Peyer's patch (tissue), 4 donors: ENCODE measurements at places on chromosomes 2 and 18. TPM values are rescaled to one million over a fixed set of nuclear protein-coding genes. Genes with fewer than 3 reads are reported as not detected.

DNA sequence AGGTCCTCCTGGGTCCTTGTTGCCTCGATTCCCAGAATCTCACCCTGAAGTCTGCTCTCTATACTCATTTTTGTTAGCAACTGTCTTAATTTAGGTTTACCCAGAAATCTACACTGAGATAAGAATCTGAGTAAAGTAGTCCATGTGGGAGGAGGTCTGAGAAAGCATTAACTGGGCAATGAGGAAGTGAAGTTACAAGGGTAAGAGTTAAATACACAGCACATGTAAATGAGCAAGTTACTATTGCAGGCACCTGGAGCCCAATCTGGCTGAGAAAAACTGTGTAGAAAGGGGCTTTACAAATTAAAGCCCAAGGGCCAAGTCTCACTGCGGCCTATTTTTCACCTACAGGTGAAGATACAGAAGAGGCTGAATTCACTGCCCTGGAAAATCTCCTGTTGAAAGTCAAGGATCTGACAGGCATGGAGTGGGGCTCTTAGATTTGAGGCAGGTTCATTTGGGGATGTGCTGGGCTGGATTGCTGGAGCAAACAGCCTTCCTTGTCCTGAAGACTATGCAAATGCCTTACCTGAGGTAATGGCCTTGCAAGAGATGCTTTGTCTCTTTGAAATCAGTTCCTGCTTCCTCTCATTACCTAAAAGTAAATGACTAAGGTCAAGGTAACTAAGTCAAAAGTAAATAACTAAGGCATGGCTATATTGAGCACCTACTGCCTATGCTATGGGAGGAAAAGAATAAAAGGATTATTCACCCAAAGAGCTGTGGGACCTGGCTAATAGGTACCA, 84.4 kb upstream of the DYNAP start:
- H3K27ac ChIP-seq = no peak overlapping the region
- H3K4me1 ChIP-seq = no peaks in the 10 kb centered on the region
- no peaks in the 10 kb centered on the region for H3K36me3 ChIP-seq
- no peaks in the 10 kb centered on the region for H3K27me3 ChIP-seq

DNA sequence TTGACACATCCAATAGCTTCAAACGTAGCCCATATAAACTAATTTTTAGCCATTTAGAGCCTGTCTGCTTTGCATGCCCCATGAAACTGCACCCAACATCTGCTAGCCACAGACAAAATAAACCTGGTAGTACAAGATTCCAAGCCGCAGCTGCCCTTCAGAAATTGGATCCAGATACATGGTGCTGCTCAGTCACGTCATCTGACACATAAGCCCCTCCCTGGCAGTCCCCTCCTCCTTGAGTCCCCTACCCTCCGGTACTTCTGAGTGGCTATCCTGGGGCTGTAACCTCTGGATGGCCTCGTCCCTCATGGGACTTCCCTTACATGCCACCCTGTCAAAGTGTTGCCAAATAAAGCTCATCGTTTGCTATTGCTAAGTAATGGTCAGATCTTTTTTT, 33.8 kb downstream of the PROC start:
- no peak overlapping the region for H3K4me3 ChIP-seq
- H3K27me3 ChIP-seq = no peaks in the 10 kb centered on the region
- no peak overlapping the region for H3K27ac ChIP-seq
- H3K36me3 ChIP-seq = no peaks in the 10 kb centered on the region
- H3K4me1 ChIP-seq = no peaks in the 10 kb centered on the region
- DNase-seq = no peak

DNA sequence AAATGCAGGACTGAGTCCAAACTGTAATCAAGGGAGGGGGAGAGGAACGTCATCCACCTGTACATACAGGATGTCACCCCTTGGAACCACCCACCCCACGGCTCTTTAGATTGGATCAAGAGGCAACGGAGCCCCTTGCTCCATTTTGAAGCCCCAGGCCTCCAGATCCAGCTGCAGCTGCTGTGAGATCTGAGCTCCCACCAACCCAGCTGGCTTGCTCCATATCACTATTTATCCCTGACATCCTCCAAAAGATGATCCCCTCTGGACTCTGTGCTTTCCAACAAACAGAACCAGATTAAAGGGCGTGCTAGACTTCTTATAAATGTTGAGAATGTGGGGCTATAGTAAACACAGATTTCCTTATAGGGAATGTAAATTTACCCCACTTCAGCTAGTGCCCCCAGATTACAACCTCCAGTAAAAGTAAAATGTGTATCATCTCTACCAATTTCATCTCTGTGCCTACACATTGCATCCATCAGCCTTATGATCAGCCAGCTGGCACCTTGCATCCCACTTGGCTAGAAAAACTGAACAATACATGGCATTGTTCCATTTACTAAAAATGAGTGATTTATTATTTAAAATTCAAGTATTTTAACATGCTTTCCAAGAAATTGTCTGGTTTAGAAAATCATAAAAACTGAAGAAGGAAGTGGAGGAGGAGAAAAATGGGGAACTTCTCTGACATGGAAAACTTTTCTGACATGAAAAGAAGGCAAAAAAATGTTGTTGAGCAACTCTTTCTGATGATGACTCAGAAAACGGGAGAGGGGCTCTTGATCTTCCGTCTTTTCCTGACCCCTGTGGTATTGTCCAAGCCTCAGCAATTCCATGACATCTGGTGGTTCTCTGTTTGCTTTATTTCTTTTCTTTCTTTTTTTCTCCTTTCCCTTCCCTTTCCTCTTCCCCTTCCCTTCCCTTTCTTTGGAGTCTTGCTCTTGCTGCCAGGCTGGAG, 262.6 kb upstream of the THUMPD2 start:
- no peak overlapping the region for H3K27ac ChIP-seq
- no peak overlapping the region for H3K4me3 ChIP-seq
- H3K4me1 ChIP-seq = no peaks in the 10 kb centered on the region
- no peaks in the 10 kb centered on the region for H3K27me3 ChIP-seq

GRCh38 chr2:65300761-65301711, 73.4 kb downstream of the ACTR2 start:
- peak overlapping the region; percentile 56 for H3K27ac ChIP-seq
- peak; percentile 75 for DNase-seq
- H3K4me3 ChIP-seq = no peak overlapping the region
- H3K36me3 ChIP-seq = no peaks in the 10 kb centered on the region

DNA sequence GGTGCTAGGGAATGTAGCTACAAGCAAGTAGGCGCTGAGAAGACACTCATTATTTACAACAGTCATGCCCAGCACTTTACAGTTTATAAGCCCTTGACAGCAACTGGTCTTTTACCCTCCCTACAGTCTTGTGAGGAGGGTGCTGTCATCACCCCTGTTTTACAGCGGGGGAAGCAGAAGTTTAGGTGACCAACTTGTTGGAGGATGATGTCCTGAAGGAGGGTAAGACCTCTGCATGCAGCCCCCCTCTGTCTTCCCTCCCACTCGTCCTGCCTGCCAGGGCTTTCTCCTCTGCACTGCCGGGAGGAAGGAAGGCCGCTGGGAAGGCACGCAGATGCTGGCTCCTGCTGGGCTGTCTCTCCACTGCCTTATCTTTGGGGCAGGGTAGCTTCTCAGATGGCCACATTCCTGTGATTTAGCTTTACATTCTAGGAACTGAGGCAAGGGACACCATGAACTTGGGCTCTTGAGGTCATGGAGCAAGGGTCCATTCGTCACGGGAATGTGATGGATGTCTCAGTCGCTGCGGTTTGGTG, 972 bp downstream of the IL1R1 start:
- no peak for DNase-seq
- H3K27ac ChIP-seq = peak overlapping the region; percentile 90
- no peaks in the 10 kb centered on the region for H3K36me3 ChIP-seq
- no peaks in the 10 kb centered on the region for H3K27me3 ChIP-seq

- no peak overlapping the region for H3K27ac ChIP-seq
- H3K4me1 ChIP-seq = no peaks in the 10 kb centered on the region
- H3K27me3 ChIP-seq = no peaks in the 10 kb centered on the region
- no peaks in the 10 kb centered on the region for H3K36me3 ChIP-seq
- no peak overlapping the region for H3K4me3 ChIP-seq
These were observed 59.2 kb downstream of the PIEZO2 start for GRCh38 chr18:11089931-11090715.

DNA sequence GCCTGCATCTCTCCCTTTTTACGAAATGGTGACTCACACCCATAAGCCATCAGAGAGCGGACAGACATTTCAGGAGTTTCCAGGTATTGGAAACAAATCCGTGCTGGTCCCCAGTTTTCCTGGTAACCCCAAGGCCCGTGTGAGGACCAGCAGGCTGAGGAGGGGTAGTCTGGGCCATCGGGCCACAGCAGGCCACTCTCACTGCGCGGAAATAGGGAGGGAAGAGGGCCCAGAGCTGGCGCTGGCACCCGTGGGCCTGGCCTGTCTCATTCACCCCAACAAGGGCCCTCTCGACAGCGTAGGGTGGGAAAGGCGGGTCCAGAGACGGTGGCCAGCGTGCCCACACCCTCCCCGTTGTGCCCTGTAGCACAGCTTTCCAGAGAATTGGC, 13.7 kb upstream of the FAHD2A start:
- no peaks in the 10 kb centered on the region for H3K36me3 ChIP-seq
- H3K27me3 ChIP-seq = no peaks in the 10 kb centered on the region
- no peaks in the 10 kb centered on the region for H3K4me1 ChIP-seq

DNA sequence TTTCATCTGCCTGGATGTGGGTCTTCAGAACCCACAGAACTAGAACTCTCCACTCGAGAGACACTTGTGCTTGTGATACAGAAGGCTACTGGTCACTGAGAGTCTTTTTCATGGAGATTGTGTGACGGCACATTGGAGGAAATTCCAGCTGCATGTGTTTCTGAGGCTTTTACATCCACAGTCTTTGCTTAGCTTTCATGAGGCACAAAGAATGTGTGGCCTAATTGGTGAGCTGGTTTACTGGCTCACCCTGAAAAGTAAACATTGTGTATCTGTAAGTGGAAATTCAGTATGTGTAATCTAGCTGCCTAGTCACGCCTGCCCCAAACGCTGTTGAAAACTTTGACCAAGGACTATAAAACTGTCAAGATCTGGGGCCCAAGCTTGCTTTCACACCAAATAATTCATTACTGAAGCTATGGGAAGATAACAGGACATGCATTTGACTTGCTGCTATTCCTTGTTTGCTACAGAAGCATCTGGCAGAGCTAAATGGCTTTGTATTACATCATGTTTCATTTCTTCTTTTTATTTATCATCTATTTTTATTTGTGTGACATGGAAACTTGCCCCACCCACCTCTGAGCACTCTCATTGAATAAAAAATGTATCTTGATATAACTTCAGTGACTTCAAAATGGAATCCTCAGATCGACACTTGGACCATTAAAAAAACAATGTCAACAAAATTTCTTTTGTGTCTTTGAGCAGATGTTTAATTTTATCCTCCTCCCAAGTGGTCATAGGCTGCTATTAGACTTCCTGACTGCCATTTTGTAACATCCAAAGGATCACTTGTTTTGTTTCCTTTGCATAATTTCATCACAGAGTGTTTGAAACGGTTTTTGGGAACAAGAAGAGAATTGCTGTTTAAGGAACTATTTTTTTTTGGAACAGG, 80.2 kb downstream of the EFEMP1 start:
- H3K4me3 ChIP-seq = no peak overlapping the region
- H3K4me1 ChIP-seq = no peaks in the 10 kb centered on the region
- DNase-seq = no peak
- no peaks in the 10 kb centered on the region for H3K36me3 ChIP-seq
- no peaks in the 10 kb centered on the region for H3K27me3 ChIP-seq

- no peak for DNase-seq
- H3K27ac ChIP-seq = no peak overlapping the region
- no peaks in the 10 kb centered on the region for H3K27me3 ChIP-seq
- no peak overlapping the region for H3K4me3 ChIP-seq
- no peaks in the 10 kb centered on the region for H3K4me1 ChIP-seq
- no peaks in the 10 kb centered on the region for H3K36me3 ChIP-seq
These were observed 94.2 kb upstream of the ALKAL2 start for GRCh38 chr2:381941-382727.

- no peak overlapping the region for H3K4me3 ChIP-seq
- no peaks in the 10 kb centered on the region for H3K4me1 ChIP-seq
- no peaks in the 10 kb centered on the region for H3K36me3 ChIP-seq
- H3K27ac ChIP-seq = no peak overlapping the region
- no peak for DNase-seq
- H3K27me3 ChIP-seq = no peaks in the 10 kb centered on the region
These were observed 348.9 kb downstream of the RND3 start for GRCh38 chr2:150138587-150138986.

GRCh38 chr2:206379266-206379665, 64.1 kb upstream of the ADAM23 start:
- no peaks in the 10 kb centered on the region for H3K27me3 ChIP-seq
- H3K4me3 ChIP-seq = no peak overlapping the region
- DNase-seq = no peak
- H3K27ac ChIP-seq = no peak overlapping the region
- no peaks in the 10 kb centered on the region for H3K4me1 ChIP-seq

DNA sequence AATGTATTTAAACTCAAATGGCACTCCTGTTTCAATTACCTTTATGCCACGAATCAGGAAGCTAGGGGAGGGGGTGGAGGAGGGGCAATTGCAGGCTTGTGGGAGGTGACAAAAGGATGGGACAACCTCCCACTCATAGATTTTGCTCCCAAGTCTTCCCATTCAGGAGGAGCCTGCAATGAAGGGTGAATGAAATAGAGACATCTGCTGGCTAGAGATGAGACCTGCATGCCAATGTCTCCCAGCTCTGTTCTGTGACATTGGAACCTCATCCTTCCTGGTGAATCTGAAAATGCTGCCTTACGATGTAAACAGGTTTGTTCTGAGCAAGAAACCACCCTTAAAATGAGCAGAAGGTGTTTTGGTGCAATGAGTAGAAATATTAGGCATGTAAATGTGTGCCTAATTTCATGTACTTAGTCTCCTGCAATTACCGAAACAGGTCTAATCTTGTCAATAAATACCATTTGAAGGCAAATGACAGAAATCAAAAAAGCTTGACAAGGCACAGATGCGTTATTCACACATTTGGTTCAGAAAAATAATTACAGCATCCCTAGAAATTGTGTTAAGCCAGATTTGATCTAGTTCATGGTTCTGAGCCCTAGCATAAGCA, 2.7 kb upstream of the PID1 start:
- DNase-seq = no peak
- peak overlapping the region; percentile 47 for H3K4me3 ChIP-seq
- no peak overlapping the region for H3K27ac ChIP-seq

- H3K4me1 ChIP-seq = no peaks in the 10 kb centered on the region
- no peak overlapping the region for H3K27ac ChIP-seq
- H3K36me3 ChIP-seq = no peaks in the 10 kb centered on the region
- no peak for DNase-seq
These were observed 146.3 kb upstream of the L3MBTL4 start for GRCh38 chr18:6561016-6561415.

- H3K4me1 ChIP-seq = no peaks in the 10 kb centered on the region
- DNase-seq = no peak
- H3K27ac ChIP-seq = no peak overlapping the region
- no peaks in the 10 kb centered on the region for H3K27me3 ChIP-seq
- no peak overlapping the region for H3K4me3 ChIP-seq
- no peaks in the 10 kb centered on the region for H3K36me3 ChIP-seq
These were observed 26.2 kb downstream of the HRH4 start for GRCh38 chr18:24486684-24487083.

- H3K27me3 ChIP-seq = no peaks in the 10 kb centered on the region
- H3K4me3 ChIP-seq = no peak overlapping the region
- no peaks in the 10 kb centered on the region for H3K36me3 ChIP-seq
- H3K27ac ChIP-seq = no peak overlapping the region
These were observed 1050.7 kb upstream of the CELF4 start for GRCh38 chr18:38616306-38616705.

GRCh38 chr2:9167718-9168657, 38.6 kb upstream of the ASAP2 start:
- H3K4me1 ChIP-seq = peaks cover 13% of the 10 kb centered on the region
- no peak overlapping the region for H3K4me3 ChIP-seq
- no peaks in the 10 kb centered on the region for H3K36me3 ChIP-seq
- no peak overlapping the region for H3K27ac ChIP-seq
- no peaks in the 10 kb centered on the region for H3K27me3 ChIP-seq

Gene UGT1A6
- total RNA-seq = 46.0 TPM
